GM10248 (cell line): ENCODE measurements at places on chromosomes 5 and 9.

DNA sequence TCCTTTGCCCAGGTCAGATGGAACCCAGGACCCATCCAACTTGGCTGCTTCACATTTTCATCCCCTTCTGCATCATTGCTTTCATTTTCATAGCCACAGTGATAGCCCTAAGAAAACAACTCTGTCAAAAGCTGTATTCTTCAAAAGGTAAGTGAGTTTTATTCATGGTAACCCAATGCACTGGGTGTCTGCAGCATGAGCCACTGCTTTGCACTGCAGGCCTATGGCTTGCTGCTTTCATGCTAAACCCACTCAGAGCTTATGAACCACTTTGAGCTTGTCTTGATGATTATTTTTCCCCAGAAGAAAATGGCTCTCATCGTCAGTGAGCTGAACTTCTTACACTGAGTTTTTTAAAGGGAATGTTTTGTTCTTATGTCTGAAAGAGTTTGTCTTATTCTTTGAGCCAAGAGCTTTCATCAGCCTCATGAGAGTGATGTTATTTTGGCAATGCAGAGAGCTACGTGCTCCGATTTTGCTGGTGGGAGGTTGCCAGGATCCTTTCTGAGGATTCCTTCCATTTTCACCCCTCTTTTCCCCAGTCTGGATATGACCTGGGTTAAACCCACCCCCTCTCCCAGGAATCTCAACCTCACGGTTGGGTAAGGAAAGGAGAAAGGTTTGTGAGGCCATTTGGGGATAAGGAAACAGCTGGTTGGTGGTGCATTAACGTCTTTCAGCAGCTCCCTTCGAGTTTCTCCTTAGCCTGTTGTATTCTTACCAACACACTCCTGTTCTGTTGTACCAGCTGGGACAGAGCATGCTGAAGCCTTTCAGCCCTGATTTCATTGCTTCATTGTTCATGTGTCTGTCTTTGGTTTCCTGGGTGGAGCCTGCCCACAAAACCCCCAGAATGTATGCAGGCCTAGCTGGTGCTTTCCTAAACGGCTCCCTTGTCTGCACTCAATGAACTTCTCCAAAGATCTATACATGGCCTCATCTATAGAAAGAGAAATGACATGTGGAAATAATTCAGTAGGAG is 47.6 kb downstream of the PDCD1LG2 start:
- peak; percentile 42 for DNase-seq

- no peak for DNase-seq
Observed at GRCh38 chr5:158875272-158875679, 224.4 kb downstream of the EBF1 start.

DNA sequence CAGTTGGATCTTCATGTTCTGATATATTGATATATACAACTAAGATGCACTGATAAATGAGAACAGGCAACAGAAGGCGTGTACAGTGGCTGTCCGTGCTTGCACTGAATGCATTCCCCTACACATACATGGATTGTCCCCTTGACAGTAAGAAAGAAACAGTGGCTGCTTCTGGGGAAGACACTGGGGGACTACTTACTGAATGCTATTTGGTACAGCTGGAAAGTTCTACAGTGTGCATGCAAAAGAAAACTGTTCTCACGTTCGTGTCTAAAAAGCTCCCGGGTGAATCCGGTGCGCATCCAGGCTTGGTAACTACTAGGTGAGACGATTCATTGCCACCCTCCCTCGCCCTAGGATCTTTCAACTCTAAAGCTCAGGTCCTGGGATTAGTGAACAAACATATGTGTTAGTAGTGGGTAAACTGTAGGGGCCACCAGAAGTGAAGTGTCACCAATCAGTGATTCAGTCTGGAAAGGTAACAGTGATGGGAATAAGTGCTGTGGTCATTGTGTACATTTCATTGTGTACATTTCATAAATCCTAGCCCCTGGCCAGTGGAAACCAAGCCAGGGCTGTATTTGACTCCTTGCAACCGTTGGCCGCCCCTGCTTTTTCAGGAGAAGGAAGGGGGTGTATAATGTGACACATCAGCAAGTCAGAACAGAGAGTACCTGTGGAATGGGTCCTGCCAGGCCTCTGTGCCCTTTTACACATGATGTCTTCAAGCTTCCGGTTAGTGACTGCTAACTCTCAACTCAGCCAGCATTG is 46.3 kb upstream of the BOD1 start:
- no peak for DNase-seq

DNA sequence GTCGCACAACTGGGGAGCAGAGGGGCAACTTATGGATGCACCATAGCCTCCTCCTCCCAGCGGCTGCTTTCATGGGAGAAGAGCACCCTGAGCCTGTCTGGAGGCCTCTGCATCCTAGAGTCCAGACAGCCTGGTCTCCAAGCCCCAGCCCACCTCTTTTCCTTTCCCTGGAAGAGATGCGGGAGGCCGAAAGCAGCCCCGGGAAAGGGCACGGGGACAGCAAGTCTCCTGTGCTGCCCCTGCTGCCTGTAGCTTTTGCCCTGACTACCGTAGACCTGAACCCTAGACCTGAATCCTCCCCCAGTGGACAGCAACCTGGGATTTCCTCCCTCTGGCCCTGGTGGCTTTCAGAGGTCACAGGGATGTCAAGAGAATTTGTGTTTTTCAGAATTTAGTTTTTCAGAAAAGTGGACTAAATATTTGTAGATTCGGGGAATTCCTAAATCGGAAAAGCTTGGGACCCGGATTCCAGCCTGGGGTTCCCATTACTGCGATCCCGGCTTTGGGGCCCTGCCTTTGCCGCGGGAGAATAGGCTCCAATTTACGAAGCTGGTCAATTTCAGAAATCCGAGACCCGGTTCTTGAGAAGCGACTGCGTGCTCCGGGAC is 4.3 kb upstream of the PITX1 start:
- no peak for DNase-seq

DNA sequence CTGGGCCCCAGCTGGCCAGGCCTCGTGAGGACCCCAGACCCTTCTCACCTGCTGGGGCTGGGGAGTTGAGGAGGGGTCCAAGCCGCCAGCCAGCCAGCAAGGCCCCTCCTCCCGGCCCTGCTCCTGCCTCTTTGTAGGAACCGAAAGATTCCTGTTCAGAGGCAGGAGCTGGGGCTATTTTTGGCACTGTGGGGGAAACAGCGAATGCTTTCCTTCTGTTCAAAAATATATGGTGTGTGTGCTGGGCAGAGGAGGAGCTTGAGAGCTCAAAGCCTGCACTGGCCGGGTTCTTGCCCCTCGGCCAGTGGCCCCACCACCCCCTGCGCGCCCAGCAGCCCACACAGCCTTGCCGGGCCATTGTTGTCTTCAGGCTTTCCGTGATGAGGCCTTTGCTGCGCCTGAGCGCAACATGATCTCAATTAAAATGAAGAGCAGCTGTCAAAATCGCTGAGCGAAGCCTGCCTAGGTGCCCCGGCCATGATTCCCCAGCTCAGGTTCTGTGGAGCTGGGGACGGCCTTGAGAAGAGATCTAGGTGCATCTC is 13.4 kb downstream of the NCS1 start:
- no peak for DNase-seq

- no peak for DNase-seq
Observed at GRCh38 chr5:129177451-129177850, 82.9 kb downstream of the ISOC1 start.

- DNase-seq: no peak
Observed at GRCh38 chr5:56310711-56311204, 77.6 kb upstream of the ANKRD55 start.

- DNase-seq: no peak
Observed at GRCh38 chr5:141617128-141617527, 1.7 kb downstream of the DIAPH1 start.

- DNase-seq: no peak
Observed at GRCh38 chr9:13364271-13365000, 84.9 kb upstream of the MPDZ start.

DNA sequence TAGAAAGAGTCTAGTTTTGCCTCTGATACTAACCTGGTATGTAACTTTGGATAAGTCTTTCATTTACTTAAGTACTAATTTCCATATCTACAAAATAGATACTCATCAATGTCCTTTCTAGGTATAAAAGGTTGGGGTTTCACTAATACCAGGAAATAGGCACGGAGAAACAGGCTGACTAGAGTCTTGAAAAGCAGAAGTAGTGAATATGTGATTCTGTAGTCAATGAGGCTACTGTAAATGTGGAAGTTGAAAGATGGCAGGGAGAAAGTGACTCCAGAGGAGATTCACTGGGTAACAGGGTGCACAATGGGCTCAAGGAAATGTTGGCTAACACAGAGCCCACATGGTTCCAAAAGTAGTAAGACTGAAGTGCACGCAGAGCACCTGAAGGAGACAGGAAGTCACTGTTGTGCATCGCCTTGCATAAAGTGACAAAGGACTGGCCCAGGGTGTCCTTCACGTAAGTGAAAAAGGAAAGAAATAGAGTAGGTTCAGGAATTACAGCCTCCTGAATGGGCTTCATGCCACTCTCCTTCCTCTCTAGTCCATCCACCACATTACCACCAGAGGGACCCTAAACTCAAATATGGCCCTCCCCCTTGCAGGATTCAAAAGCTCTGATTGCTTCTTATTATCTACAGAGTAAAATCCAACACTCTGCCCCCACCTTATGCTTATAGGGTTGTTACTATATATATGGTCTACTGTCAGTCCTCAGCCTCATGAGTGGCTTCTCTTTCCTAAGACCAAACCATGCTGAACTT is 288.0 kb upstream of the SMARCA2 start:
- DNase-seq: no peak
